CD4-positive, alpha-beta T cell (primary cell): ENCODE measurements at places on chromosomes 7 and 10.
A peak's percentile ranks its signal among the peaks of the same experiment; 100 is the strongest.

DNA sequence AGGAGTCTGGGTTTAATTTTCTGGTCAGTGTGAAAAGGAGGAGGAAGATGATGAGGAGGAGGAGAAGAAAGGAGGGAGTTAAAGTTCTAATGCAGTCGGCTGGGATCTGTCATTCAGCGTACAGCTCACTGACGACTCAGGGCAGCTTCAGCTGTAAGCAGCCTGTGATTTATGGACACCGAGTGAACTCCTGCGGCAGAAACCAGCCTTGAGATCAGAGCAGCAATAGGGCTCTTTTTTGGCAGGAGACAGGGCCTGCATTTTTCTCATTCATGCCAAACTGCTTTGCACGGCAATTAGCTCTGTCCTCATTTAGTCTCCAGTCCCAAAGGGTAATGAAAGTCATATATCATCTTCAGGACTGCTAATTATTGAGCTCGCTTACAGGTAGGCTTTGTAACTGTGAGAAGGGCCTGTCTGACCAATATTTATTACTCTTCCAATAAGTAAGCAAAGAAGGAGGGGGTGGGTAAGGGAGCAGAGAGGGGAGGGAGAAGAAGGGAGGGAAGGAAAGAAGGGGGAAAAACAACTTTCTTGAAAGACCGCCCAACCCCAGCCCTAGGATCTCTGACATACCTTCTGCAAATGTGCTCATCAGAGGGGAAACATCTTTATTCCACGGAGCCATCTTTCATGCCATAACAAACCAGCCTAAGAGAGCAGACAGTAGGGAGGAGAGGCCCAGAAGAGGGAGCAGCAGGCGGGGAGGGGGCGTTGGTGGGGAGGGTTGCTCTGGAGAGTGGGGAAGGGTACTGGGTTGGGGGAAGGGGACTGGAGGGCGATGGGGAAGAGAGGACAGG is 48.1 kb upstream of the COMTD1 start:
- DNase-seq = no peak

GRCh38 chr7:141003172-141004065 is 11.3 kb downstream of the MRPS33 start:
- no peak for DNase-seq

DNA sequence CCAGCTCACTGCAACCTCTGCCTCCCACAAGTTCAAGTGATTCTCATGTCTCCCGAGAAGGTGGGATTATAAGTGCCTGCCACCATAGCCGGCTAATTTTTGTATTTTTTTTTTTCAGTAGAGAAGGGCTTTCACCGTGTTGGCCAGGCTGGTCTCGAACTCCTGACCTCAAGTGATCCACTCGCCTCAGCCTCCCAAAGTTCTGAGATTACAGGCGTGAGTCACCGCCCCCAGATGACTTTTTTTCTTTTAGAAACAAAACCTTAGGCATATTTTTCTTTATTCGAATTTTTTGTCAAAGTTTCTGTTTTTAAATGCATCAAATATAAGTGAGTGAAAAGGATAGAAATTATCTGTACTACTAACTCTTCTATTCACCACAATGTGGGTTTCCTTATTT is 113.1 kb downstream of the LRRC4 start:
- DNase-seq = no peak

DNA sequence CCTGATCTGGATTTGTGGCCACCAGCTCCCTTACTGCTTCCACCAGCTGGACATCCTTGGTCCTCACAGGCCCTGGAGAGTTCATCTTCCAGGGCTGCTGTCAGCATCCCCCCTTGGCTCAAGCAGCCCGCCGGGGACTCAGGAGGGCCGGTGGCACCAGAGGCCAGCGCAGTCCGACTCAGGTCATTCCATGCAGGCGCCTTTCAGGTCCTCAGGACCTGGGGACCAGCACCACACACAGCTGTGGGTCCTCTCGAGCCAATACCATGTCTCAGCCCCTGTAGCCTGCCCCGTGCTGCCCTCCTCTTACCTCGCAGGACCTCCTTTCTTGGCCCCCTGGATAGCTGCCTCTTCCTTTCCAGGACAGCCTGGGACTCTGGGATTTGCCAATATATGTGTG is 145.5 kb downstream of the BMS1 start:
- no peak for DNase-seq

DNA sequence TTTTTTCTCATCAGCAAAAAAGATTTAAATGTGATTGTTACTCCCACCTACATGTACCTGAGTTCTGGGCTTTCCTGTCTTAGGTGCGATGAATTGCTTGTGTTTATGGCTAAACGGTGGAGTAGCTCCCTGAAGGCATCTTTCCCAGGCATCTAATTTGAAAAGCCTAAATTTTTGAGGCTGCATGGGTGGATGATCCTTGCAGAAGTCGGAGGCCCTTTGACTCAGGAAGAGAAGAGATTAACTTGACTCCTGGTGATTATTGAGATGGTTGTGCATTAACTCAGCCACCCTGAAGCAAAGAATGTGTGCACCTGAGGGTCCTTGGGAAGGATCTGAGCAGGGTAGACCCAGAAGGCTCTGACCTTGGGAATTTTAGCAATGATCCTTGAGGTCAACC is 155.6 kb upstream of the SEMA3C start:
- no peak for DNase-seq

GRCh38 chr7:35254496-35255442 is 869 bp upstream of the TBX20 start:
- DNase-seq = no peak

GRCh38 chr10:123529146-123529760 is 136.9 kb upstream of the GPR26 start:
- DNase-seq = no peak

- no peak for DNase-seq
Measured at GRCh38 chr7:84822941-84823510, 363.8 kb downstream of the SEMA3D start.

DNA sequence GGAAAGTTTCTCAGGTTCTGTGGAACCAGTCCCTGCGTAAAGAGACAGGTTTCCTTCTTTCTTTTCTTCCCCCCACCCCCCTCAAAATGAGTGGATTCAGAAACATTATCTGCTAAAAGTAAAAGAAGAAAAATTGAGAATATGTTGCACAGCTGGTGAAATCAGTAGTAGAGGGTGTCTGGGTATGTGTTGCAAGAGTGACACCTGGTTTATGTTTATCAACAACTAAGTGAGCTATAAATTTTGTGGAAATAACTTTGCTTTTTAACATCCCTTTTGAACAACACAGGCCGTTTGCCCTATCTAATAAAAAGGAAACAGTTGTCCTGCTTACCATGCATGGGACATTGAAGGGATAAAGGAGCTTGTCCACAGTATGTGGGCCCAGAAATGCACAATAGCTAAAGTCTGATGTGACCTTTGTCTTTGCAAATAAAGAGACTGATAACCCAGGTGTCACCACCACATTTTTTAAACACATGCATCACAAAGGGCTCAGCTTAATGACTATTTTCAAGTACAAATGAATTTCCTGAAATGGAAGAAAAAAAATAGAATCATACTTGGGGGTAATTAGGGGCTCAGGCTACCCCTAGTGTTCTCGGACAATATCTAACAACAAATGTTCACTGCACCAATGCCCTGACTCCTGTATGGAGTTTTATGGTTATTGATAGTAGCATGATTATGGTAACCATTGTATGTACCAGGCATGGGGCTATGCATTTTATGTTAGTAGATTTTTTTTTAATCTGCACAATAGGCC is 221.7 kb upstream of the TCF7L2 start:
- no peak for DNase-seq

DNA sequence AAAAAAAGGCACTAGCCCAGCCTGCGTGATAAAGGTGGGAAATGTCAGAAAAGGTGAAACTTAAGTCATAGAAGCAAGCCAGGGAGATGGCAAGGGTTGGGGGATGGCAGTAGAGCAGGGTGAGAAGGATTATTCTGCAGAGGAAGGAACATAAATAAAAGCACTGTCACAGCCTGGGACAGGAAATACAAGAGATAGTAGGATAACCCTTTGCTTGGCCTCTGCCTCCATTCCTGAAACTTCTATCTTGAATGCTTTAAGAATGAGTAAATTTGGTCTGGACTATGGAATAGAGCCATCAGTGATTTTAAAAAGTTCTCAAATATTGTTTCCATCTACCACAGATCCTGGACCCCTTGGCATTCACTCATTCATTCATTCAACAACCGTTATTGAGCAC is 50.0 kb downstream of the ABCC2 start:
- DNase-seq = no peak

DNA sequence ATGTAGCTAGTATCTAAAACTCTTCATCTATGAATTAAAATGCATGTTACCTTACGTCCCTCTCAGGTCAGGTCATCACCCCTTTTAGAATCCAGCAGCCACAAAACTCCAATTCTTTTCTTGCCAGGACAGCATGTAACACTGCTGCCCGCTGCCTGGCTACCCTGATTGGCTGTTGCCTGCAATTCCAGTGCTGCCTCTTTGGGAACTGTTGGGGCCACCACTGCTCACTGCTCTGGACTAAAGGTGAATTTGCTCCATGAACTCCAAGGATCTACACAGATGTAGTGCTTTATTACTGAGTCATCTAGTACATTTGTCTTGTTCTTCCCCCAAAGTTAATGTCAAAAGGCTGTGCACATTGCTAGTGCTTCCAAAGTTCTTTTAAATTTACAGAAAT is 40.4 kb downstream of the SCIN start:
- DNase-seq = no peak

DNA sequence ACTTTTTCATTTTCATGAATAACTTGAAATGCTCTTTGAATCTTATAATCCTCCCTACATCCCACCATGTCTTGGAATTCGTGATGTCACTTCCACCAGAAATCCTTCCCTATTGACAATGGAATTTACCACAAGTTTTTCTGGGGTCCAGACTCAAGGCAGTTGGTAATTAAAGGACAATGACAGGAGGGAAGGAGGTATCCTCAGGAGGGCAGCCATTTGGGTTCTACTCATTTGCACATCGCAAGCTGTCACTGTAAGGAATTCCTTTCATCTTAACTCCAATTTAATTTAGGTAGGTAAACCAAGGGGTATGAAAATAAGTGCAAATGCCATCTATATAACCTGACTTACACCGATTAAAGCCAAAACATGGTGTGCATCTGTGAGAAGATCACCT is 21.9 kb downstream of the LRRC17 start:
- no peak for DNase-seq

- no peak for DNase-seq
Measured at GRCh38 chr10:125782616-125783015, 7.0 kb upstream of the MMP21 start.

GRCh38 chr7:35839860-35840854 is 39.3 kb downstream of the SEPTIN7 start:
- DNase-seq = no peak

- peak; percentile 39 for DNase-seq
Measured at GRCh38 chr7:139680676-139681462, 96.9 kb downstream of the HIPK2 start.

GRCh38 chr10:98405422-98405821 is 9.6 kb downstream of the PYROXD2 start:
- DNase-seq = no peak

- DNase-seq = no peak
Measured at GRCh38 chr10:116098411-116099022, 174.5 kb downstream of the GFRA1 start.

- no peak for DNase-seq
Measured at GRCh38 chr10:124132876-124133275, 39.5 kb upstream of the CHST15 start.

DNA sequence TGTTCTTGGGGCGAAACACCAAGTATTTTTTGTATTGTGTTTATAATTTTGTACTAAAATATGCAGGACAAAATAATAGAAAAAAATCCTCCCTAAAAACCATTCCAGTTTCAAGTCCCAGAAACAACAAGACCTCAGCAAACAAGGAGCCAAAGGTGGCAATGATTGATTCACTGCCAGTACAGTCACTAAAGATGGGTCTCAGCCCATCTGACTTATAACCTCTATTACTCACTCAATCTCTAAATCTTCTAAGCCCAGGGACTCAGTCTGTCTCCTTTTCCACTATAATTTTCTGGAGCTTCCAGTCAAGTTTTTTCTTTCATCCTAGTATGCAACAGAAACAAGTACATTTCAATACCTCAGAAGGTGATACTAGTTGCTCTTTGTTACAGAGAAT is 33.3 kb downstream of the SNX13 start:
- no peak for DNase-seq

- DNase-seq = no peak
Measured at GRCh38 chr7:45240273-45240771, 82.7 kb downstream of the RAMP3 start.

- DNase-seq = no peak
Measured at GRCh38 chr7:50953820-50954219, 171.1 kb upstream of the GRB10 start.

- no peak for DNase-seq
Measured at GRCh38 chr7:20220921-20221547, 3.9 kb upstream of the MACC1 start.

DNA sequence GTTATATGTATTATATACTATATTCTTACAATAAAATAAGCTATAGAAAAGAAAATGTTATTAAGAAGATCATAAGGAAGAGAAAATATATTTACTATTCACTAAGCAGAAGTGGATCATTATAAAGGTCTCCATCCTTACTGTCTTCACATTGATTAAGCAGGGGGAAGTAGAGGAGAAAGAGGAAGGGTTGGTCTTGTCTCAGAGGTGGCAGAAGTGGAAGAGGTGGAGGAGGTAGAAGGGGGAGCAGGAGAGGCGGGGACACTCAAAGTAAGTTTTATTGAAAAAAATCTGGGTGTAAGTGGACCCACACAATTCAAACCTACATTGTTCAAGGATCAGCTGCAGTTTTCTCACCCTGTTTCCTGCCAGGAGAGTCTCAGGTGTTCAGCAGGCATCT is 28.9 kb upstream of the ERCC6 start:
- no peak for DNase-seq

DNA sequence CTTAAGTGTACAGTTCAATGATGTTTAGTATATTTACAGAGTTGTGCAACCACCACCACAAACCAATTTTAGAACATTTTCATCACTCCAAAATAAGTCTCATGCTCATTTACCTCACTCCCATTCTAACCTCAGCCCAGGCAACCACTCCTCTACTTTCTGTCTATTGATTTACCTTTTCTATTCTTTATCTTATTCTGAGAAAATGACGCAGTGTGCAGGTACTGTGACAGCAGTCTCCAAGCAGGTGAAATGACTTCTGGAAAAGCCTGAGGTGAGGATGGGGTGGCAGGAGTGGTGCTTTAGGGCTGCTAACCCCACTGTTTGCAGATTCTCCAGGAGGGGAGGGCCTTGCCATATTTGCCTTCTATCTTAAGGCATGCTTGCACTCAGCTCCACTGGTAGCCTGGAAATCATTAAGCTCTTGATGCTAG is 39.5 kb downstream of the GARS1 start:
- no peak for DNase-seq
